Stimulated activated CD8-positive, alpha-beta memory T cell treated with anti-CD3 and anti-CD28 coated beads, Interleukin-7, amount 100 ng/mL, for 1 hour (primary cell): ENCODE measurements at places on chromosomes 3 and 15.

GRCh38 chr3:16658004-16658924, 53.0 kb upstream of the DAZL start:
- DNase-seq, result no peak

DNA sequence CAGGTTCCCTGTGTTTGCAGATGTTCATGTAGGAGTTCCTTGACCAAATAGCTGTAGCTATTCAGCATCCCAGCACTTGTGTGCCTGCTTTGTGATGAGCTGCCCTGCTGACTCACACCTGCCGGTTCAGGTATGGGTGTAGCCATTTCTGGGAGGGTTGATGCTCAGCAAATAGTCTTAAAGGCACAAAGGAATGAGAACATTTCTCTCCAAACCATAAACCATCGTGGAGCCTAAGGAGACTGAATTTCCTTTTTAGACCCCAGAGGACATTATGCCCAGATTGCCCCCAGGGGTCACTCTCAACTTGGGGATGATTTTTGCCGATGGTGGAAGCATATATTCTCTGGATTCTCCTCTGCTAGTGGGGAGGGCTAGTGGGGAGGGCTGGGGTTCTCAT, 80.6 kb downstream of the ADAMTSL3 start:
- DNase-seq, result no peak

DNA sequence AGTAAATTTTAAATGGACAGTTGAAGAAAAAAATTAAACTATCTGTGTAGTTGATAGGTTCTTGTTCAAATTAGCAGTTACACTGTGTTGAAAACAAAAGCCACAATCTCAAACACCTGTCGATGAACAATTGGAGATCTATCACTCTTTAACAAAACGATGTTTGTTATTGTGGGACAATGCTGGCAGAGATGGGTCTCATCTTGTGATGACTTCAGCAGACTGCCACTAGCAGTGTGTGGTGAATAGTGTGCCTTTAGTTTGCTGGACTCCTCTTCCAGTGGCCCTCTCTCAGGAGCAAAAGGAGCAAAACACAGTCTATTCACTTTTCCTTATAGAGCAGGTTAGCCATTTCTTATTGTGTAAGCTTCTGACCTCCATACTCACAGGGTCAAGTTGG, 14.7 kb upstream of the TRIM59 start:
- no peak for DNase-seq

DNA sequence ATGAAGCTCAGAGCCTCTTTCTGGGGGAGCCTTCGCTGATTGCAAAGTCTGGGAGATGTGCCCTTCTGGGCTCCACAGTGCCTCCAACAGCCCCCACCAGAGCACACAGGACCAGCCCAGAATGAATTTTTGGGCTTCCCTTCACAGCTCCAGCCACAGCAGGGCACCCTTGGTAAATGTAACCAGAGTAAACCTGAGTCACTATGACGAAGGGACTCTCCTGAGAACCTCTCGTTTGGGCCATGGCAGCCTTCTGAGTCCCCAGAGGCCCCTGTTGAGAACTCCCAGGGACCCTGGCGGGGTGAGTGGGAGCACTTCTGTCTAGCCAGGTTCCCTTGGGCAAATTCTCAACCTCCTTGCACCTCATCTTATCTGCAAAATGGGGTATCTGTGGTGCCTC, 20.8 kb downstream of the FAM3D start:
- DNase-seq, result no peak

- no peak for DNase-seq
Measured at GRCh38 chr15:44545913-44546802, 9.2 kb downstream of the EIF3J start.

- DNase-seq, result no peak
Measured at GRCh38 chr15:66777054-66777453, 75.0 kb downstream of the SMAD6 start.

DNA sequence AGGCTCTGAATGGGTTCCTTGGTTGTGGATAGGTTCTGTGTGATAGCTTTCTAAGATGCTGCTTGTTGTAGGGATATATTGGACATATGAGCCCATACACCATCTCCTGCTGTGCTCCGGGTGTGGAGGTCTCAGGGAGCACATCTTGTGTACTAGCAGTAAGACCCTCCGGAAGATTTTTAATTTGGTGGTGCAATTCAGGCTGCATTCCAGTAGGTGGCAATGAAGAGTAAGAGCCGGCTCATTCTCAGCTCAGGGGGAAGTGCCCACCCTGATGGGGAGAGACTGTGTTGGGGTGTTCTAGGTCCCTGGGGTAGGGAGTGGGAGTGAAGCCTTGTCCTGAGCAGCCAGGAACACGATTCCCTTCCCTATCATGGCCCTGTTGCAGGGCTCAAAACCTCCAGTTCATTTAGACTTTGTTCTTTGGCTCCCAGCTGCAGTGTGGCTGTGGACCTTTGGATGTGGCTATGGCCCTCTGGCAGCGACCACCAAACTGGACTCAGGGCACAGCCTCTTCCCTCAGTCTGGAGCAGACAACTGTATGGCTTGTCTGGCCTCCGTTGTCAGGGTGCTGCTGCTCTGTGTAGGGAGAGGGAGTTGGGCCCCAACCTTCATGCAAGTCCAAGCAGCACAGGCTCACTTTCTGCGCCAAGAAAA, 104.7 kb downstream of the UNC13C start:
- no peak for DNase-seq

DNA sequence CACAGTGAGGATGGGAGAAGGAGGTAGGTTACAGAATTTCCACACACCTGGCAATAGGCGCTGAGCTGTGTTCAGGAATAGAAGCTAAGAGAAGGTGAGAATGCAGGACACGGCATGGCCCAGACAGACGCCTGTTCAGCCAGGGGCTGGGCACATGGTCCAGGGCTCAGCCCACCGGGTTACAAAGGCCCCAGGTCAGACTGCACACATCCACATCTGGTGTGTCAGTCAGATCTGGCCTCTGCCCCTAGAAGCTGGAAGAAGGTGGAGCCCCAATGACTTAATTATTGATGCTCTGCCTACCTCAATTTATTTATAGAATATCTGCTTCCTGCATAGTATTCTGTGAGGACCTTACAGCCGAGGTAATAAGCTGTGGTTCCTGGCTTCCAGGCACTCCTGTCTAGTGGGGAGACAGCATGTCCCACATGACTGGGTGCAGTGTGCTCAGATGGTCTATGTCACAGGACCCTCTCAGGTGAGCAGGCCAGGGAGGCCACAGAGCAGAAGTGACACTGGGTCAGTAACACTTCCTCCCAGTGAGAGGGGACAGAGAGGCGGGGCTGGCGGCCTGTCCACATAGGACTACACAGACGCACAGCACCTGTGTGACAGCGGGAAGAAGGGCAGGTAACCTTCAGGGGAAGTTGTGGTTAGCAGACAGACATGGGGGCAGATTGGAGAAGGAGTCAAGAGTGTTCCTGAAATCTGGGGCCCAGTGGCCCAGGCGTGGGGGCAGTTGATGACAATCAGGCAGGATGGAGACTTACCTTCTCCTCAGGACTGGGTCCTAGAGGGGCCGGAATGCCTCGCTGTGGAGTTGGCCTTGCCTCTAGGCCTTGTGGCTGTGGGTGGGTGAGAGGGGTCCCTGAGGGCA, 38.6 kb upstream of the PLXNA1 start:
- DNase-seq, result no peak

GRCh38 chr15:35720019-35720418, 174.1 kb upstream of the DPH6 start:
- no peak for DNase-seq

DNA sequence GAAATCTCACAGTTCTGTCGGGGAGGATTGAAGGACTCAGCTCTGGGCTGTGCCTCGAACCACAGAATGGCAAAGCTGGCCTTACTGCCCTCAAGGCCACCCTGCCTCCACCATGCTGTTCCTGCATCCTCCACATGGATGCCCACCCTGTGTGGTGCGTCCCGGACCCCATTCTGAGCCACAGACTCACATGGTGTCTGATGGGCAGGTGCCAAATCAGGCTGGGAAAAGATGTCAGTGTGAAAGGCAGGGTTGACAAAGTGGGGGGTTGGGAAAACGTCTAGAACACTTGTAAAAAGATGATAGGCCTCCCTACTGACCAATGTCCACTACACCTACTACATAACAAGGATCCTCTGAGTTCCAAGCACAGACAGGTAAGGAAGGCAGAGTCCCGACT, 49.4 kb downstream of the TM2D3 start:
- no peak for DNase-seq

GRCh38 chr15:49506341-49506740, 83.3 kb downstream of the FGF7 start:
- no peak for DNase-seq

DNA sequence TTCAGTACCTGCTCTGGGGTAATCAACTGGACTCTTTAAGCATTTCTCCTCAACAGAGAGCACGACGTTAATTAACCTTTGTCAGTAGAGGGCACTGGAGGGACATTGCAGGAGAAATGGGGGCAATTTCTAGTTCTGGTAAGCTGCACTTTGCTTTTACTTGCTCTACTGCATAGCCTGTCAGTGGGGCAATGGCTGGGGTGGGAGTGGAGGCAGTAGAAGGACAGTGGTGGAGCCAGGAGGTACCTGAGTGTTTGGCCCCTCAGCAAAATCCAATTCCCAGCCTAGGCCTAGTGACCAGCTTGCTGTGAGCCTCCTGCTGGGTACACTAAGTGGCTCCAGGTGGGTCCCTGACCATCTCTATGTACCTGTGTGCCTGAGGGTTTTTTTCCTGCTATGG, 18.3 kb upstream of the MED12L start:
- DNase-seq, result no peak

DNA sequence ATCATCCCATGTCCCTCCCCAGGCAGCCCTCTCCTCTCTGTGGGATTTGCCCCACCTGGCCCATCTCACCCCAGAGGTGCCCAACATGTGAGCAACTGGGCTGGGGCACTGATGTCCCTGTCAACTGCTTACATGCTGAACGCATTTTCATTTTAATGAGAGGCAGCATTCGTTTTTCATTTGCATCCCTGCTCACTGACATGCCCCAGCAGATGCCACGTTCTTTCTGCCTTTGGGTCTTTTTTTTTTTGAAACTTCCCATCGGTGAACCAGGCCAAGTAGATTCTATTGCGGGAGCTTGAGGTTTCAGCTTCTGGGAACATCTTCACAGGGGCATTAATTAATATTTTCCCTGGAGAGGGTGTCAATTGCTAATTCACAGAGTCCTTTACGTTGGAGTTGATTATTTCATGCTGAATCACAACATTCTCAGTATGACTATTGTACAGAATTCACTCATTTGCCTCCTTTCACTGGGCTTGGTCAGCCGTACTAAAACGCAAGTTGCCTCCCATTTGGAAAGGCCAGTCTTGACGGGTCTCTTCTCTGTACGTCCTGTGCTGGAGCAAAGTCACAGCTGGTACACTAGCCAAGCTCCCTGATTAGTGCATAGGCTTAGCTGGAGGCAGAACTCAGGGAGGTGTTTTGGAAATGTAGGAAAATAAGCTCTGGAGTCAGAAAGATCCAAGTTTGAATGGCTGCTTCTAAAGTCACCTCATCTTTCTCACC, 69.8 kb downstream of the CHRNA7 start:
- no peak for DNase-seq
